ENCODE measurements at places on chromosomes 13 and 19.

DNA sequence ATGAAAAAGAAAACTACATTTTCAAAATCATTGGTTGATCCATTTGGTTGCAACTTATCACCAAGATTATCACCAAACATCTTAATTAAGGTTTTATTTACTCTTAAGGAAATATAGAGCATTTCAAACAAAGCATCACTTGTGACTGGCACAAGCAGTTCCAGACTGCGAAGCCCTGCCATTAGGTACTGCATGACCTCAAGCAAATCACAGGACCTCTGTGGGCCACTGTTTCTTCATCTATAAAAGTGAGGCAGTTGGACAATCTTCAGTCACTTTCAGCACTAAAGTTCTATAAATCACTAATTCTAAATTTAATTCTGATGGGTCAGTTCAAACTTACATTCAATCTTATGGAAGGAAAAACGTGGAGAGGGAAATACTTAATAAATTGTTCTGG lies 2.0 kb downstream of the ELF1 start:
- no peak for DNase-seq

DNA sequence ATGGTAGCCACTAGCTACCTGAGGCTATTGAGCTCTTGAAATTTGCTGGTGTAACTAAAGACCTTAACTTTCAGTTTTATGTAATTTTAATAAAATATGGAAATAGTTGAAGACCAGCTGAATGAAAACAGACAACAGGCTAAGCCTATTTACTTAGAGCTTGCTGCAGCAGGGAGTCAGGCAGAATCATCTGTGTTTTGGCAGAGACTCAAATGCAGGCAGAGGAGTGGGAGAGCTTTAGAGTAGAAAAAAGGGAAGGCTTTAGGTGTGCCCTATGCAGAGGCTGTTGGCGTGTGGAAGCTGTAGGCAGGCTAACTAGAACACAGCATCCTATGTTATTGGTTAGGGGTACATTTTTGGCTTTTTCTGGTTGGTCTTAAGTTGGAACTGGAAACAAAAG lies 304.9 kb upstream of the NBEA start:
- DNase-seq = no peak

GRCh38 chr13:19068691-19069090 lies 112.9 kb downstream of the TUBA3C start:
- no peak for DNase-seq

- peak; percentile 45 for DNase-seq
These were observed 65.1 kb upstream of the GTF3A start for GRCh38 chr13:27359199-27359821.

DNA sequence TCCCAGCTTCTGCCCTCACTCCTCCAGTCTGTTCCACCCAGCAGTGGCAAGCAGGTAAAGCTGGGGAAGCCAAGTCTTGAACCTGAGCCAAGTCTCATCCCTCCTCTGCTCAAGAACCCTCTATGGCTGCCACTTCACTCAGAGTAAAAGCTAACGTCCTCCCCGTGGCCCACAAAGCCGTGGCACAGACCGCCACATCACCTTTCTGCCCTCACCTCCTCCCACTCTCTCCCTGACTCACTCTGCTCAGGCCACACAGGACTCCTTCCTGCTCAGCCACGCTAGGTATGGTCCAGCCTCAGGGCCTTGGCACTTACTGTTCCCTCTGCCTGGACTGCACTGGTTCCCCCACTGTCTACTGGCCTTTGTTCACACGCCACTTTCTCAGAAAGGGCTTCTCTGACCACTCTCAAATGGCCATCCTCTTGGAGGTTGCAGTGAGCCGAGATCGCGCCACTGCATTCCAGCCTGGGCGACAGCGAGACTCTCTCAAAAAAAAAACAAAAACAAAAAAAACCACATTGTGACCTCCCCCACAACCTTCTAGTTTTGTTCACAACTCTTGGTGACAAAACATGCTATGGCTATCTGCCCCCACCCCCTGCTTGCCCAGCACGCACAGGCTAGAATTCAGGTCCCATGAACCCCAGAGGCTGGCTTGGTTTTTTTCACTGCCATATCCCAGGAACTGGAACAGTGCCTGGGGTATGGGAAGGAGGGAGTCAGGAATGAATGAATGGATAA lies 15.8 kb downstream of the NDUFB7 start:
- no peak for DNase-seq

DNA sequence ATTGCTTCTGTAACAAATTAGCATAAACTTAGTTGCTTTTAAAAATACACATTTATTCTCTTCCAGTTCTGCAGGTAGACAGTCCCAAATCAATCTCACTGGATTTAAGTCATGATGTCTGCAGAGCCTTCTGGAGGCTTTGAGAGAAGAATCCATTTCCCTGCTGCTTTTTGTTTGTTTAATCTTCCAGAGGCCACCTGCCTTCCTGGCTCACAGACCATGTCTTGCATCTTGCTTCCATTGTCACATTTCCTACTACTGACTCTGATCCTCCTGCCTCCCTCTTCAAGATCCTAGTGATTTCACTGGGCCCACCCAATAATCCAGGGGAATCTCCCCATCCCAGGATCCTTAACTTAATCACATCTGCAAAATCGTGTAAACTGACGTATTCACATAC lies 473.3 kb downstream of the ITGBL1 start:
- DNase-seq = no peak

GRCh38 chr19:11481534-11482383 lies 913 bp upstream of the ELAVL3 start:
- peak; percentile 92 for DNase-seq

- peak; percentile 80 for DNase-seq
These were observed 12.3 kb upstream of the SLC35E1 start for GRCh38 chr19:16584248-16585093.

- no peak for DNase-seq
These were observed 25.5 kb downstream of the DPRX start for GRCh38 chr19:53657330-53657729.

DNA sequence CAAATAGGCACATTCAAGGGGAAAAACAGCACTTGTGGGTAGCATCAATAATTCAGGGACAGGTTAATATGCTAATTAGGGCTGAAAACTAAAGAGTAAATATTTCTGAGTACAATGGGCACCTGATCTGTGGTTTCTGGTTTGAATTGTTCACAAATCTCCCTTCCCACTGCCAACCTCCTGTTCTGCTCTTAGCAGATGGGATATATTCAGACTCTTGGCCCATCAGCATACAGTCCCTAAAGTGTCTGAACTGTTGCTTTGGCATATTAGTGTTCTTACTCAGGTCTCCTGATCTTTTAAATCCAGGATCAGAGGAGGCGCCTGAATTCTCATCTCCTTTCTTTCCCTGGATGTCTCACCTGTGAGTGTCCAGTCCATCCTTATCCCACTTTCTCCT lies 8.2 kb upstream of the LRCH1 start:
- DNase-seq = no peak

DNA sequence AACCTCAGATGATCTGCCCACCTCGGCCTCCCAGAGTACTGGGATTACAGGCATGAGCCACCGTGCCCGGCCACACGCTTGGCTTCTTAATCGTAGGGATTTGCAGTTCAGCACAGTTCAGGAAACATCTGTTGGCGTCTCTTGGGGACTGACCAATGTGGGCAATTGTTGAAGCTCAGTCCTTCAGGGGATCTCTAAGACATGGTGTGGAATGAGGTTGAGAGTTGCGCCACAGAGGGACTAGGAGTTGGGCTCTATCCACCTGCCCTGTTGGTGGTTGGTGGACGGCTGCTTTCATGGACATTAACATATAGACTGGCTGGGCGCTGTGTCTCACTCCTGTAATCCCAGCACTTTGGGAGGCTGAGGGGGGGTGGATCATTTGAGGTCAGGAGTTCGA lies 37.3 kb upstream of the SIN3B start:
- DNase-seq = no peak

GRCh38 chr13:92379371-92379770 lies 847.2 kb upstream of the GPC6 start:
- DNase-seq = peak; percentile 37

GRCh38 chr13:90168953-90169352 lies 1178.5 kb upstream of the MIR17HG start:
- DNase-seq = no peak

DNA sequence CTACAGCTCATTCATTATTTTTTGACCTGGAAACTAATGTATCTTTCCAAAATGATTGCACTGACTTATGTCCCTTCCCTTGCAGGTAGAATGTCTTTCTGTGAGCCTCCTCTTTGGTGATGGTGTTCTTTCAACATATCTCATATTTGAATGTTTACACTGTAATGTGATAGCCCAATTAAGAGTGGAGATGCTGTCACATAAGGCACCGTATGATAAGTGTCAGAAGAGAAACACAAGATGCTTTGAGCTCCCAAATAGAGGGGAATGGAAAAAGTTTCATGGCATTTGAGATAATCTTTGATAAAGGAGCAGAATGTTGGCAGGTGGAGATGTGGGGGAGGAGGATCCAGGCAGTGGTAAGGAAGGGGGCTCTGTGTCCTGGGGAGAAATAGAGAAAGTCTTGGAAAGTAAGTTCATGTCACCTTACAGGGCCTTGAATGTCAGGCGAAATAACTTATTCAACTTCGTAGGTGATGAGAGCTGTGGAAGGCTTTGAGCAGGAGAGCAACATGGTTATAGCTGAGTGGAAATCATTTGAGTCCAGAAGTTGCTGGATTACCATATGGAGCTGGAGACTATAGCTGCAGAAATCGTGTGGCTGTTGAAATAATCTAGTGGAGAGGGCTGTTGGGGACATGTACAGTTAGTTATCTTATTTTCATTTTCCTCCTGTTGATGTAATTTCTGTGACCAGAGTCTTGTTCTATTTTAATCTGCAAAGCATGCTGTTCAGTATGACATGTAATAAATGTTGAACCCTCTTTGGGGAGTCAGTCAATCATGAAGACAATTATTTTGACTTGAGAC lies 10.3 kb upstream of the RNF113B start:
- no peak for DNase-seq

- DNase-seq = no peak
These were observed at the start of gene KIR2DL4 for GRCh38 chr19:54803410-54803809. Gene KIR2DL4 (plus strand): TSS chr19:54803610. CDS start chr19:54803652, 42 bp downstream.

GRCh38 chr19:41889896-41890295 lies 6.9 kb downstream of the ARHGEF1 start:
- DNase-seq = no peak

DNA sequence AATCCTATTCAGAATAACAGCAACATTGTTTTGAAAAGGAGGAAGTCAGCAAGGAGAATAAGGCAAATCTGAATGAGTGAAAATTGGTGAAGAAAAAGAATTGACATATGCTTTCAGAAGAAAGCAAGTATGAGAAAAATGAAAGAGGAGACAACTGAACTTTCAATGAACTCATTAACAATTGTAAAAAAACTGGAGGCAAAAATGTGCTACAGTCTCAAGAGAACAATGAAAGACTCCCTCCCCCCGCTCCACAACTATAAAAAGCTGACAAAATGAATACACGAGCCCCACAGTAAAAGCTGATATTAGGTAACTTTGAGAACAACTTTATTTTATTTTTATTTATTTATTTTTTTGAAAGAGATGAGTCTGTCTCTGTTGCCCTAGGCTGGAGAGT lies 373.1 kb downstream of the DIAPH3 start:
- no peak for DNase-seq

DNA sequence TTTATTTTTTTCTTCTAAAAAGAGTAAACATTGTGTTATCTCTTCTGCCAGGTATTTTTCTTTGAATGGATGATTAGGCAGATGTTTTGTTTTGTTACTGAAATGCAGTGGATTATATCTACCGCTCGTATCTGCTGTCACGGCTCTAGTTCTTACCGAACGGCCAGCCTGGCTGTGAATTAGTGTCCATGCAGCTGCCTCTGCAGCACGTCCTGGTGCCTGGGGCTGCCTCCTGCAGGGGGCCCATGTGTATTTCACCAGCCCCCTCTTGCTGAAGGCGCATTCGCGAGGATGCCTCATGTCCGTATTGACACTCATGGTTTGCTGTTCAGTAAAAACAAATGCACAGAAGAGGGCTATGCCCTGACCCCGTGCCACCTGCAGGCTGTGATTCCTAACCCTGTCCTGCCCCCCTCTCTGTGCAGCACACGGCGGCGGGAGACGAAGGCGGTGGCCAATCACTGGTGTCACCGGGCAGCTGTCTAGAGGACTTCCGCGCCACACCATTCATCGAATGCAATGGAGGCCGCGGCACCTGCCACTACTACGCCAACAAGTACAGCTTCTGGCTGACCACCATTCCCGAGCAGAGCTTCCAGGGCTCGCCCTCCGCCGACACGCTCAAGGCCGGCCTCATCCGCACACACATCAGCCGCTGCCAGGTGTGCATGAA lies 49.9 kb downstream of the RAB20 start:
- no peak for DNase-seq
